ENCODE measurements at places on chromosomes 16 and 17.

DNA sequence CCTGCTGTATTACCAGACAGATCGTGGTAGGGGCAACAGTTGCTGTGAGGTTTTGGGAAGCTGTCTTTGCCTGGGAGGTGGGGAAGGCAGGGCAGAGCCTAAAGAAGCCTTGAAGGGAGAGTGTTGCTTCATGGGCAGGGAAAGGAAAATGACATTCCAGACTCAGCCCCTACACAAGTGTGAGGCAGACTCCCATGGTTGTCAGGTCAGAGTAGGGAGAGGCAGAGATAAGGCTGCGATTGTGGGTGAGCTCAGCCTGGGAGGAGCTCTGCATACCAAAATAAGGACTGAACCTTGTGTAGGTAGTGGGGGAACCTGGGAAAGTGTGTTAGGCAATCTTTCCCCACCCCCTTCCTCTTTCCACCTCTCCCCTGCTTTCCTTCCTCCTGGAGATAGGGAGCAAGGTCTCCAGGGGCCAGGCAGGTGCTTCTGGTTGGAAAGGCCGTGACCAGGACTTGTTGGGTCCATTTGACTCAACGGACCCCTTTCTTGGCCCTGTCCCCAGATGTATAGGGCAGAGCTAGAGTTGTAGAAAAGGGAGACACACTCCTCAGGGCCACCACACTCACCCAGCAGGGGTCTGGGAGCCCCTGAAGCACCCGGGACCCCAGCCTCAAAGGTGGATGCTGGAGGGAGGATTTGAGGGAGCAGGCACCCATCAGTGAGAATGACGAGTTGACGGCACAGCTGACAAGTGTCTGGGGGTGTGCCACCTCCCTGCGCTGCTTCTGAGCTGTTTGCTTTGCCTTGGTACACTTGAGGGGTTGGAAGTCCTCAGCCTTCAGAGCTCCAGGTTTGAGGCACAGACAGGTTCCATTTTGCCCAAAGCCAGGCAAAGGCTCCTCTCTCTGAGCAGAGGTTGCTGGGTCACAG, 18.5 kb upstream of the TOB1 start:
- H3K4me1 ChIP-seq = peaks cover 13% of the 10 kb centered on the region
- H3K4me3 ChIP-seq = no peak overlapping the region
- no peak overlapping the region for H3K27ac ChIP-seq
- H3K27me3 ChIP-seq = no peaks in the 10 kb centered on the region

- H3K27ac ChIP-seq = no peak overlapping the region
- peak; percentile 26 for DNase-seq
- H3K36me3 ChIP-seq = no peaks in the 10 kb centered on the region
- H3K4me3 ChIP-seq = no peak overlapping the region
These were observed 8.2 kb upstream of the CNGB1 start for GRCh38 chr16:57979006-57979585.

DNA sequence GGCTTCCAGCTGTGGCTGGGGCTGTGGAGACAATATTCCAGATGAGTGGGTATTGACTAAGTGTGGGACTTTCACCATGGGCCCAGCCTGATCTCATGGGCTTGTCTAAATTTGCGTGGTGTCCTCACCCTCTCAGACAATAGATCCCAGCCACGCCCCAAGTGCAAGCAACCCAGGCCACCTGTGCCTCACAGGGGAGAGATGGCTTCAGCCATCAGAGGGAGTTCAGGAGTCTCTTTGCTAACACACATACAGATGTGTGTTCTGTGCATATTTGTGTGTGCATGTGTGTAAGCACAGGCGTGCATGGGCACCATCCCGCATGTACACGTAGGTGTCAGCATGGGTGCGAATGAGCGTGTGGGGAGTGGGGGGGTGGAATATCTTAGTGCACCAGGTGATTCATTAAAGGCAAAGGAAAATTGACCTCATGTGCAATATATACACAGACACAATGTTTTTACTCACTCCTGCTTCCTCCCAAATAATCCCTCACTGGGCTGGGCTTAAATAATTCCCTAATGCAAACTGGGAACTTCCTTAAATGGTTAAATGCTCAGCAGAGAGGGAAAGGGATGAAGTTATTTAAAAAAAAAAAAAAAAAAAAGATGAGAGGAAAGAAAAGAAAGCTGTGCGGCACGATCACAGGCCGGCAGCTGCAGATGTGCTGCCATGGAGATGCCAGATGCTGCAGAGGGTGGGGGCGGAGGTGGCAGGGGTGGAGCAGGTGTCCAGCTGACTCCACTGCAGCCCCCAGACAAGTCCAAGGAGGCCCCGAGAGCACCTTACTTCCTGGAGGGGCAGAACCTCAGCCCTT, 24.0 kb upstream of the CDC42EP4 start:
- H3K27me3 ChIP-seq = no peaks in the 10 kb centered on the region
- no peak overlapping the region for H3K27ac ChIP-seq
- no peaks in the 10 kb centered on the region for H3K4me1 ChIP-seq
- no peak for DNase-seq
- H3K36me3 ChIP-seq = no peaks in the 10 kb centered on the region

DNA sequence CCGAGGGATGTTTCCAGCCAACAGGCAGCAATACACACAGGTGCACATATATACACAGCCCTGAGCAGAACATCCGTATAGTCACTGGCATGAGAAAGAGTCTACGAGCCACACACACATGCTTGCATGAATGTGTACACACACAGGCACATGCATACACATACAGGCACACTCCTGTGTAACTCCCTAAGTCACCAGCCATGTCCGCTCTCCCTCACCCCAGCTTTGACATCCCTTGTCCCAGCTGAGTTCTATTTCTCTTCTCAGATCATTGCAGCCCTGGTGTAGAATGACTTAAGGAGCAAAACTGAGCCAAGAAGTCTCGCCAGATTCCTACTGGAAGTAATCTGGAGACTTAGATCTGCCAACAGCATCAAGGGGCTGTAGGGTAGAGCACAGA, 13.1 kb downstream of the CDRT4 start:
- H3K36me3 ChIP-seq = no peaks in the 10 kb centered on the region
- no peak for DNase-seq
- H3K4me1 ChIP-seq = no peaks in the 10 kb centered on the region

GRCh38 chr16:11446566-11447119, 101.4 kb downstream of the RMI2 start:
- no peak for DNase-seq
- no peaks in the 10 kb centered on the region for H3K27me3 ChIP-seq

DNA sequence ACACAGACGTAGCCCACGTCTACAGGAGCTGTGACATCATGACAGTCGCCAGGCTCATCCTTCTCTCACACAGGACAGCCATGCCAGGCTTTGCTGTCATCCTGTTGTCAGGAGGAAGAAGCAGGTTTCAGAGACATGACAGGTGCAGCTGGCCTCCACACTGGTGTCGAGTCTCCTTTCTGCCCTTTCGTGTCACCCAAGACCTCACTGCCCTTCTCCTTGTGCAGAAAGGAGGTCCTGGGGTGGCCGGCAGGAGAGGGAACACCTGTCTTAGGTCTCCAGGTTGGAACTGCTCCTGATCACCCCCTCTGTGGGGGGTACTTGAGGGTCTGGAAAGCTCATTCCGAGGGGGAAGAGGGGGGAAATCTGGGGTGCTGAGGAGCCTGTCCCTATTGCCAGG, 41.6 kb upstream of the IRF8 start:
- H3K4me1 ChIP-seq = no peaks in the 10 kb centered on the region
- H3K27me3 ChIP-seq = no peaks in the 10 kb centered on the region
- H3K36me3 ChIP-seq = no peaks in the 10 kb centered on the region
- DNase-seq = no peak
- no peak overlapping the region for H3K27ac ChIP-seq

- H3K36me3 ChIP-seq = no peaks in the 10 kb centered on the region
- DNase-seq = no peak
- no peaks in the 10 kb centered on the region for H3K4me1 ChIP-seq
- H3K4me3 ChIP-seq = no peak overlapping the region
- no peak overlapping the region for H3K27ac ChIP-seq
- no peaks in the 10 kb centered on the region for H3K27me3 ChIP-seq
These were observed 46.3 kb upstream of the ARHGAP44 start for GRCh38 chr17:12743046-12743445.

DNA sequence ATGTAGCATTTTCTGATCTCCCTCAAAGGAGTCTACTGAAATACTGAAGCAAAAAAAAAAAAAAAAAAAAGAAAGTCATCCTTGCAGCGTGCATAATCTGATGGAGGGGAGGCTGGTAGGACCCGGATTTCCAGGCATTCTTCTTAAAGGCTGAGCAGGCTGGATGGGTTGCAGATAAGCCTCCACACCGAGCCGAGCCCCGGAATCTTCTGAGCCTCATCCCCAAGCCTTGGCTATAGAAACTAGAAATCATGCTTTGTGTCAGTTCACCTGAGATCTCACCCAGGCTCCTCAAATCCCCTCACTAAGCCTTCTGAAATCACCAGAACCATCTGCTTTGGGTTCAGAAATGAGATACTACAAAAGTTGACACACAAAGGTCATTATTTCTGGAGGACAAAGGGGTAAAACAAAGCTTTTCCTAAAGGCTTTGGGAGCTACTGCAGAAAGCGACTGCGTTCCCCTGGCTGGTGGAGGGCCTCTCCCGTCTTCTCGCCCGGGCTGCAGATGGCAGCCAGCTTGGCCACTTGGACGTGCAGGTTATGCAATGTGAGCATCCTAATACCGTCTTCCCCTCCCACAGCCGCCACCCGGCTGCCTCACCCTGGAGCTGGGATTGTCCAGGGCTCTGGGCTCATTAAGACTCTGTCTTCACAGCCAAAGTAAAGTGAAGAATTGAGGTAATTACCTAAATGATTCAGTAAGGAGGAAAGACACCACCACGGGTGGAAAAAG, 4.7 kb upstream of the CACNG4 start:
- H3K4me1 ChIP-seq = no peaks in the 10 kb centered on the region
- H3K27ac ChIP-seq = no peak overlapping the region
- no peaks in the 10 kb centered on the region for H3K36me3 ChIP-seq
- DNase-seq = no peak
- no peak overlapping the region for H3K4me3 ChIP-seq

DNA sequence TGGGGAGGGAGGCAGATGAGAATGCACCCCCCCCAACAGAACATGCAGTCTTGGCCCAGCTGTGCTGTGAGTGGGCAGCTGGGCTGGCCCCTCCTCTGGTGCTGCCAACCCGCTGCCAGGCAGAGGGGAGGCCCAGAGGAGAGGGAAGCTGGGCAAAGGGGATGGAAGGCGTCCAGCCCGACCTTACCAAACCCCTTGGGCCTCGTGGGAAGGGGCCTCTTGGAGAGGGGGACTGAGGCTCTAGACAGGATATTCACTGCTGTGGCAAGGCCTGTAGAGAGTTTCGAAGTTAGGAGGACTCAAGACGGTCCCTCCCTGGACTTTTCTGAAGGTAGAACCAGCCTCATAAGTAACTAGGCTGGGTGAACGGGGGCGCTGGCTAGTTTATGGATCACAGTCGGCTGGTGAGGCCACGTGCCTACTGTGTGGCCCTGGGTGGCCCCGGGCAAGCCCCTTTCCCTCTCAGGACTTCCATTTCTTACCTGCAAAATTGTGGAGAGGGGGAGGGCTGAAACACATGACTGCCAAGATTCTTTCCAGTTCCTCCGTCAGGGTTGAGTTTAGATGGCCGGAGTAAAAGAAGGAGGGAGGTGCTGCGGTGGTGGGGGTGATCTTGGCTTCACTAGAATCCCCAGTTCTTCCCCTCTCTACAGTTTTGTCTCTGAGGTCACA, 857 bp upstream of the STAT5A start:
- H3K36me3 ChIP-seq = no peaks in the 10 kb centered on the region
- DNase-seq = no peak
- H3K4me1 ChIP-seq = peaks cover 30% of the 10 kb centered on the region

DNA sequence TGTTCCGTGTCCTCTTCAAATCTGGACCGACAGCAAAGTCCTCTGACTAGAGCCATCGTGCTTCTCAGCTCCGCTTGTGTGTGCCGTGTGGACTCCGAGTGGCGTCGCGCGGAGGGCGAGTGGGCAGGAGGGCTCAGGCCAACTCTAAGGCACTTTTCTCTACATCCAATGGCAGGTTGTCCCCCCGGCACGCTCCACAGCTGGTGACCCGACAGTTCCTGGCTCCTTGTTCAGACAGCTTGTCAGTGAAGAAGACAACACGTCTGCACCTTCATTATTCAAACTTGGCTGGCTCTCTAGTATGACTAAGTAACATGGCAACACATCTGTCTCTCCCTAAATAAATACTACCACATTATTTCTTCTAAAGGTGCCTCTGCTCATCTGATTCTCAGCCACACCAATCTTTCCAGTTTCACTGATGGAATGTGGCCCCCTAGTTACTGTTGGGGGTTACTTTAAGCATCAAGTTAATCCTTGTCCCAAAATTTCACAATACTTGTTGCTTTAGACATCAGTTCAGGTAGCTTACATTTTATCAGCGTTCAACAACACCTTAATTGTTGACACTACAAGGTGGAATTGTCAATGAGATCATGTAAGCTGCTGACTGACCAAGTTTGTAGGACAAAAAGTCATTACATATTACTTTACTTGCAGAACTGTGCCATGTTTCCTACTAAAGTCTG, 15.4 kb downstream of the COG1 start:
- no peaks in the 10 kb centered on the region for H3K27me3 ChIP-seq
- H3K36me3 ChIP-seq = peaks cover 56% of the 10 kb centered on the region
- no peak overlapping the region for H3K27ac ChIP-seq
- no peak overlapping the region for H3K4me3 ChIP-seq

- H3K36me3 ChIP-seq = no peaks in the 10 kb centered on the region
- DNase-seq = no peak
- H3K4me1 ChIP-seq = peaks cover 4% of the 10 kb centered on the region
- no peak overlapping the region for H3K4me3 ChIP-seq
These were observed 4.0 kb downstream of the SRCIN1 start for GRCh38 chr17:38601539-38602351.

- H3K4me1 ChIP-seq = peaks cover 9% of the 10 kb centered on the region
- no peak overlapping the region for H3K4me3 ChIP-seq
- H3K27me3 ChIP-seq = no peaks in the 10 kb centered on the region
These were observed 1.8 kb downstream of the ZNF23 start for GRCh38 chr16:71460236-71460635.

DNA sequence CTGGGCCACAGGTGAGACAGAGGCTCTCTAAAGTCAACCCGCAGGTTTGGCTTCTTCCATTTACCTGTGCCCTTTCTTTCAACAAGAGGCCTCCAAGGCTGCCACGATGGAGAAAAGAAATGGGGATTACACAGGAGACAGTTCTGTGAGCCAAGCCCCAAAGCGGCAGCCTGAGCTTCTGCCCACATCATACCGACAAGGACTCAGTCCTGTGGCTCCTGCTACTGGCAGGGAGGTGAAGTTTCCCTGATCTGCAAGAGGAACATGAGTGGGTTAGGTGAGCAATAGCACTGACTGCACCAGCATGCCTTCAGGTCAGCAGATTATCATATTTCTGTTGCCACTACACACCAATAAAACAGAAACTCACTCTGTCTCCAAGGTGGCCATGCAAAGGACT, 800.0 kb downstream of the KCNJ18 start:
- H3K4me3 ChIP-seq = no peak overlapping the region
- no peaks in the 10 kb centered on the region for H3K27me3 ChIP-seq
- H3K4me1 ChIP-seq = no peaks in the 10 kb centered on the region
- DNase-seq = no peak
- H3K27ac ChIP-seq = no peak overlapping the region

Measured in CD8-positive, alpha-beta memory T cell (primary cell).